ENCODE measurements at places on chromosomes 1 and 21.

GRCh38 chr1:212606395-212607205 is 2.0 kb upstream of the ATF3 start:
- peaks cover 34% of the 10 kb centered on the region for H3K4me1 ChIP-seq
- peak overlapping the region; percentile 60 for H3K27ac ChIP-seq
- peak; percentile 80 for DNase-seq
- H3K36me3 ChIP-seq, result no peaks in the 10 kb centered on the region
- H3K27me3 ChIP-seq, result peaks cover 62% of the 10 kb centered on the region

- DNase-seq, result no peak
- H3K36me3 ChIP-seq, result no peaks in the 10 kb centered on the region
- H3K4me1 ChIP-seq, result no peaks in the 10 kb centered on the region
- no peak overlapping the region for H3K4me3 ChIP-seq
- no peak overlapping the region for H3K27ac ChIP-seq
Observed at GRCh38 chr1:85090225-85090624, 41.9 kb upstream of the MCOLN3 start.

DNA sequence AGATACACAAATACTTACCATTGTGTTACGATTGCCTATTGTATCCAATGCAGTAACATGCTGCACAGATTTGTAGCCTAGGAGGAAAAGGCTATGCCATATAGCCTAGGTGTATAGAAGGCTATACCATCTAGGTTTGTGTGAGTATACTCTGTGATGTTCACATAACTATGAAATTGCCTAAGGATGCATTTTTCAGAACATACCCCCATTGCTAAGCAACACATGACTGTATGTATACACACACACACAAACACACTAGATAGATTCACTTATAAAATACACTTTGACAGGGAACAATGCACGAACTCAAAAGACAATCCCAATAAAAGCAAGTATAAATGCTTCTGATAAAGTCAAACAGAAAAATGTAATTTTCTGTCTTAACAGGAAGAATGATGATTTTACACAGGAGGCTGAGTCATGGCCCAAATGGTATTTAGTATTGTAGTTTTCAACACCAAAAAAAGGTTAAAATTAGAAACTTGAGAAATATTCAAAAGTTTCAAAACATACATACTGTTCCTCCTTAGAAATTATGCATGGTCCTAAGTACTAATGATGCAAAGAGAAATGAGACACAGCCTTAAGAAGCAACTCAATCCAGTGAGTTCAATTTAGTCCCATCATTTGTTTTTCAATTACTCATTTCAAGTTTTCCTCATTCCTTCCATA is 12.2 kb downstream of the FH start:
- no peak for DNase-seq
- H3K36me3 ChIP-seq, result peaks cover 59% of the 10 kb centered on the region
- no peak overlapping the region for H3K4me3 ChIP-seq
- H3K27me3 ChIP-seq, result no peaks in the 10 kb centered on the region
- H3K27ac ChIP-seq, result no peak overlapping the region

DNA sequence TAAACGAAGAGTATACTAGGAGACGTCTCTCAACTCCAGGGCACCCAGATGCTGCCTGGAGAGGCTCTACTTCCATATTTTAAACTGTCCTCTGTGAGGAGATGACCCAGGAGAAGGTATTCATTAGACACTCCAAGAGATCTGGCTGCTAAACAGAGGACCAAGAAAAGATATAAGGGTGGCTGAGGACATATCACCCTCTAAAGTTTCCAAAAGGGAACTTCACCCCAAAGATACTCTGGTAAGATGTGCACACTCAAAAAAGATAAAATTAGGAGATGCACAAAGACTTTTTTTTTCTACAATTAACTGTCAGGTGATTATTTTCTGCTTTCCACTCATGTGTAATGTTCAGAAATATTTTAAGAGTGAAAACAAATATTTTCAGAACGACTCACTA is 1.4 kb downstream of the ZNF670 start:
- DNase-seq, result no peak
- peaks cover 10% of the 10 kb centered on the region for H3K36me3 ChIP-seq
- H3K4me1 ChIP-seq, result peaks cover 18% of the 10 kb centered on the region
- no peaks in the 10 kb centered on the region for H3K27me3 ChIP-seq

DNA sequence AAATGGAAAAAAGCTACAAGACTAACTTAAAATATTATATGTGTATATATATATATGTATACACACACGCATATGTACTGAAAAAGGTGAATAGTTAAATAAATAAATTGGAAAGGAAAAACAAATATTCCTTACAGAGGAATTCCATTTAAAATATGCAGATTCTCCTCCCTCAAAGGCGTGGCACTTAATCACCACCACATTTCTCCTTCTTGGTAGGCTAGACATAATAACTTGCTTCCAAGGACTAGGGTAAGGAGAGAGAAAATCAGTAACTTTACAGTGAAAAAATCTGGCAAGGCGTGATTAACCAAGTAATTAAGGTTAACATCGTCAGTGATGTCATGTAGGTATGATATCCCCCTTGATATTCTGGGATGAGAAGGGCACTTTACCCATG is 84.0 kb upstream of the USP25 start:
- no peak overlapping the region for H3K27ac ChIP-seq
- peaks cover 11% of the 10 kb centered on the region for H3K4me1 ChIP-seq
- DNase-seq, result no peak
- peaks cover 10% of the 10 kb centered on the region for H3K27me3 ChIP-seq

DNA sequence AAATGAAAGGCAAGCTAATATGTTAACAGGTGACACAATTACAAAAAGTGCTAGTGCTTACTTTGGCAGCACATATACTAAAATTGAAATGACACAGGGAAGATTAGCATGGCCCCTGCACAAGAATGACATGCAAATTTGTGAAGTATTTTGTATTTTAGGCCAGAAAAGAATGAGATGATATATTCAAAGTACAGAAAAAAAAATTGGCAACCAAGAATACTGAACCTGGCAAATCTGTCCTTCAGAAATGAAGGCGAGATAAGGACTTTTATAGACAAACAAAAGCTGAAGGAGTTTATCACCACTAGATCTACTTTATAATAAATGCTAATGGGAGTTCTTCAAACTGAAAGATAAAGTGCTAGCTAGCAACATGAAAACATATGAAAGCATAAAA is 350.0 kb upstream of the POU3F1 start:
- H3K4me1 ChIP-seq, result no peaks in the 10 kb centered on the region
- peaks cover 41% of the 10 kb centered on the region for H3K27me3 ChIP-seq
- no peak overlapping the region for H3K27ac ChIP-seq

DNA sequence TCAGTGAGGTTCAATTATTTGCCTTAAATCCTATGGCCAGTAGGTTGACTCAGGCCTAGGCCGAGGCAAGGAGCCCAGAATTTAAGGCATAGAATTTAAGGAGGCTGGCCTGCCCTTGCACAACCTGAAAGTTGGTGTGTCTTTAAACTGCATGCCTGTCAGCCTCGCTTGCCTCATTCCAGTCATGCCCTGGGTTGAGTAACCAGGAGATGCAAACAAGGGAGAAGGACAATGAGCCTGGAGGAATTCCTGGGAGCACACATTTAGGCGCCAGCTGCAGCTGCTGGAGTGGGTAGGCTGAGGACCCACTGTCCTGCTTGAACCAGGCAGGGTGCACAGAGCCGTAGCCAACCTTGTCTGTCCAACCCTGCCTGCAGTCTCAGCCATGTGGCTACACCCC is 11.7 kb downstream of the CD2 start:
- no peak overlapping the region for H3K4me3 ChIP-seq
- no peaks in the 10 kb centered on the region for H3K27me3 ChIP-seq
- no peak for DNase-seq
- no peak overlapping the region for H3K27ac ChIP-seq
- no peaks in the 10 kb centered on the region for H3K36me3 ChIP-seq
- H3K4me1 ChIP-seq, result peaks cover 10% of the 10 kb centered on the region
